ENCODE measurements at places on chromosomes 5 and 9.

- H3K36me3 ChIP-seq = no peaks in the 10 kb centered on the region
- DNase-seq = no peak
- no peak overlapping the region for H3K4me3 ChIP-seq
- no peaks in the 10 kb centered on the region for H3K27me3 ChIP-seq
- no peak overlapping the region for H3K27ac ChIP-seq
Measured at GRCh38 chr9:16322849-16323248, 547.6 kb downstream of the BNC2 start.

- H3K4me3 ChIP-seq = no peak overlapping the region
- DNase-seq = peak; percentile 9
- H3K36me3 ChIP-seq = no peaks in the 10 kb centered on the region
- peaks cover 9% of the 10 kb centered on the region for H3K4me1 ChIP-seq
- H3K27ac ChIP-seq = no peak overlapping the region
- H3K27me3 ChIP-seq = no peaks in the 10 kb centered on the region
Measured at GRCh38 chr5:98631311-98632054, 142.0 kb upstream of the RGMB start.

GRCh38 chr5:169521366-169521983 is 62.1 kb upstream of the SPDL1 start:
- DNase-seq = peak; percentile 23
- no peak overlapping the region for H3K4me3 ChIP-seq
- H3K4me1 ChIP-seq = no peaks in the 10 kb centered on the region
- no peak overlapping the region for H3K27ac ChIP-seq
- no peaks in the 10 kb centered on the region for H3K27me3 ChIP-seq
- no peaks in the 10 kb centered on the region for H3K36me3 ChIP-seq

DNA sequence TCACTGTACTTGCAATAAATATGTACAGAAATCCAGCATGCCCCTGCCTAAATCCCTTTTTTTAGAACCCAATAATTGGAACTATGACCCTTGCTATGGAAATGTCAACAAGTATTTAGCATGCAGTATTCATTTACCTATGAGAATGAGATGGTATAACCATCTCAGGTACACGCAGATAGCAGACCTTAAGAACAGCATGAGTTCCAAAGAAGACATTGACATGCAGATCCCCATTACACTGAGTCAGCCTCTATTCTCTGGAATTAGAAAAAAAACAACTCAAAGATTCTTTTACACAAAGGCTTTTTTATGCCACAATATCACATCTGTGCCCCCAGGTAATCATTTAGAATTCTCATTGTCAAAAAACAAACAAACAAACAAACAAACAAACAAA is 325.6 kb upstream of the TLE4 start:
- H3K27me3 ChIP-seq = no peaks in the 10 kb centered on the region
- no peaks in the 10 kb centered on the region for H3K36me3 ChIP-seq
- no peak overlapping the region for H3K27ac ChIP-seq
- H3K4me1 ChIP-seq = no peaks in the 10 kb centered on the region
- DNase-seq = no peak

DNA sequence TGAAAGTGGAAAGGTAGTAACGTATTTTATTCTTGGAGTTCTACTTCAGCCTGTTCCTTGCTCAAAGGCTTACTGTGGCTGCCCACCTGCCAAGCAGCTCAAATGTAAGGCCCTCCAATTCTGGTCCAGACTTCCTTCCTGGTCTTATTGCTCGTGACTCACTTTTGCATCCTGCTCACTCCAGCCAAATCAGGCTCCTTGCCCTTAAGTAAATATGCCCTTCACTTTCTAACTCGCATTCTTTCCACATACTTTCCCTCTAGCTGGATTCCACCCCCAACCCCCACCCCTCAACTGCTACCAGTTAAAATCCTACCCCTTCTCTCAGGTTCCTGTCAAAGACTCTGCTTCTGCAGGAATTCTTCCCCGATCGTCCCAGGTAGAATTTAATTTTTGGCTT is 96.6 kb downstream of the GALNT10 start:
- no peak overlapping the region for H3K4me3 ChIP-seq
- no peaks in the 10 kb centered on the region for H3K27me3 ChIP-seq
- peaks cover 20% of the 10 kb centered on the region for H3K4me1 ChIP-seq
- H3K36me3 ChIP-seq = no peaks in the 10 kb centered on the region

DNA sequence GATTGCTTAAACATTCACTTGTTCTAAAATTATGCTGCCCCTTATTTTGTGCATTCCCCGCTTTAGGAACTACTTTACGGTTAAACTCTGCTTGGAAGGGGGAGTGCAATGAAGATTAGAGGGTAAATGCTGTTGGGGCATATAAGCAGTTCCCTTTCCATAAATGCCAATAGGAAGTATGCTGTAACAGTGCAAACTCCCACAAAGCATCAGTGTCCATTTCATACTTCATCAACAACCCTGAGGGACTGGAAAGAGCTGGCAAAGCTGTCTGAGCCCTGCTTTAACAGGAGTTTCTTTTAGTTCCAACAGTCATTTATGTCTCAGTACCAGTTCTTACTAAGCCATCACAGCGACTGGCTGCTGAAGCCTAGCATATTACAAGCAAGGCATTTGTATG is 1.8 kb downstream of the ACTL7A start:
- no peaks in the 10 kb centered on the region for H3K27me3 ChIP-seq
- H3K4me1 ChIP-seq = no peaks in the 10 kb centered on the region
- H3K27ac ChIP-seq = no peak overlapping the region
- no peak overlapping the region for H3K4me3 ChIP-seq

GRCh38 chr9:125260561-125260960 is 1.1 kb upstream of the GAPVD1 start:
- no peak overlapping the region for H3K4me3 ChIP-seq
- H3K36me3 ChIP-seq = peaks cover 2% of the 10 kb centered on the region
- H3K4me1 ChIP-seq = peaks cover 3% of the 10 kb centered on the region
- peak; percentile 39 for DNase-seq

DNA sequence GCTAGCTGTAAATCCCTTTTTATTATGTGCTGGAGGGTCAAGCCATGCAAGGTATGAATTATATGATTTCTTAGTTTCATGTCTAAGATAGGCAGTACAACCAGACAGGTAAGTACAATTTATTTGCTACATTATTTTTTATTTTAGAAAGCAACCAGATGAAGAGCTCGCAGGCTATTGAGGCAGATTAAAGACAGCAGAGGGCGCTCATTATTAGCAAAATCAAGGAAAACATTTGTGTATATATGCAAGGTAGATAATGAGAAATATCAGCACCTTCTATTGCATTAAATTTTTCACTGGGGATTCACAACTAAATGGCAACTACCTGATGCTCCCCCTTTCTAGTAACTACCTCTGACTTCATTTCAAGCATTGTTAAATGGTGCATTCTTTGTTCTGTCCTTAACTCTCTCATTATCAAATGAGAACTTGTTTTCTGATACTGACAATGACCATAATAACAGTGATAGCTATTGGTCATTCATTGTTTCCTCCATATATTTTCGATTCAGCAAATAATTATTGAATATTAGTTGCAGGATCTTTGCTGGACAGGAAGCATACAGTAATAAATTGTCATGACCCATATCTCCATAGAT is 8.6 kb downstream of the SCGB3A2 start:
- H3K36me3 ChIP-seq = no peaks in the 10 kb centered on the region
- H3K4me3 ChIP-seq = no peak overlapping the region
- no peaks in the 10 kb centered on the region for H3K4me1 ChIP-seq

GRCh38 chr5:172410160-172410559 is 44.2 kb downstream of the SH3PXD2B start:
- H3K27ac ChIP-seq = no peak overlapping the region
- H3K27me3 ChIP-seq = no peaks in the 10 kb centered on the region
- no peaks in the 10 kb centered on the region for H3K36me3 ChIP-seq
- DNase-seq = peak; percentile 75
- no peak overlapping the region for H3K4me3 ChIP-seq

- H3K4me3 ChIP-seq = no peak overlapping the region
- no peaks in the 10 kb centered on the region for H3K27me3 ChIP-seq
- no peaks in the 10 kb centered on the region for H3K36me3 ChIP-seq
- H3K27ac ChIP-seq = no peak overlapping the region
Measured at GRCh38 chr5:159135896-159136531, 36.3 kb upstream of the EBF1 start.

DNA sequence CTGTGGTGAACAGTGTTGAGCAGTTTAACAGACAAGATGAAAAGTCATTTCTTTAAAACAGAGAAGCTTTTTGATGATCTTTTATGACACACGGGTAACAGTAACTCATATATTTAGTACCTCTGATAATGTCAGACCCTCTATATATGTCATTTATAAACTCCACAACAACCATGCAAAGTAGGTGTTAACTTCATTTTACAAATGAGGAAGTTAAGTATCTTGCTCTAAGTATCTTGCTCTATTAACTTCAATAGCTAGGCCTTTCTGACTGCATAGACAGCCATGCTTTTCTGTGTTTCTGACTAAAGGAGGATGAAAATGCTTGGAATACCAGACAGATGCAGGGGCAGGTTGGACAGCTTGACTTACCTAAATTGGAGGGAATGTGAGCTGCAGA is 1.8 kb downstream of the NUDT2 start:
- peaks cover 4% of the 10 kb centered on the region for H3K4me1 ChIP-seq
- H3K36me3 ChIP-seq = no peaks in the 10 kb centered on the region
- no peak for DNase-seq
- H3K27ac ChIP-seq = no peak overlapping the region

GRCh38 chr5:2335125-2335732 is 416.2 kb downstream of the IRX2 start:
- DNase-seq = no peak
- no peak overlapping the region for H3K27ac ChIP-seq
- no peaks in the 10 kb centered on the region for H3K27me3 ChIP-seq
- H3K36me3 ChIP-seq = no peaks in the 10 kb centered on the region
- H3K4me1 ChIP-seq = no peaks in the 10 kb centered on the region
- H3K4me3 ChIP-seq = no peak overlapping the region

DNA sequence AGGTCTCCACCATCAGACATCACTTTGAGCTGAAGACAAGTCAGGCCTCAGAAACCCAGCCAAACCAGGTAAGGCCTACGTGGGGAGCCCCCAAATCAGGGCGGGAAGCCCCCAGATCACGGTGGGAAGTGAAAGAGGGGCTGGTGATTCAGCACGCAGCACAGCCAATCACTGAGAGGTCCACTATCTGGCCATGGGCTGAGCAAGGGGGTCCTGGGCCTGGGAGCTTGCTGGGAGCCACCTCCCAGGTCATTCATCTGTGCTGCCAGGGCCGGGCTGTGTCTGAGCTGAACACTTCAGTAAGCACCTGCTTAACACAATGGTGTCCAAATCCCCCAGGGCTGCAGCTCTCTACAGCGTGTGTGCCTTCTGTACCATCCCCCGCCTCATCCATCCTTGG is 15.5 kb downstream of the MED10 start:
- no peaks in the 10 kb centered on the region for H3K36me3 ChIP-seq
- no peaks in the 10 kb centered on the region for H3K27me3 ChIP-seq
- no peak for DNase-seq
- no peak overlapping the region for H3K4me3 ChIP-seq

DNA sequence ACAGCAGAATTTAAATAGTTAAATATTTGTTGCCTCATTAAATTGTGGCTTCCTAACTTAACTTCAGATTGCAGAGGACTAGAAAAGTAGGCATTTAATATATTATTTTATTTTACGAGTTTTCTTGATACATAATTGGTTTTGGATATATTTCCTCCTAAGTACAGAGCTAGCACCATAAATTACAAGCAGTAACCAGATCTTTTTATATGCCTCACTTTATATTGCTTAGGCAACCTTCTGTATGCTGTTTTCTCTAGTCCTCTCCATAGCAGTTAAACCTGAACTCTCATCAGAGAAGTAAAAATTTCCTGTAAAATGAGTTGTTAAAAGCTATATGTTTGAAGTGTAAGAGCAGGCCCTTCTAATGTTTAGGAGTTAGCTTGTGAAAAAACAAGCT is 144.2 kb downstream of the ZCCHC7 start:
- no peak for DNase-seq
- no peaks in the 10 kb centered on the region for H3K36me3 ChIP-seq
- H3K4me3 ChIP-seq = no peak overlapping the region
- no peaks in the 10 kb centered on the region for H3K4me1 ChIP-seq

DNA sequence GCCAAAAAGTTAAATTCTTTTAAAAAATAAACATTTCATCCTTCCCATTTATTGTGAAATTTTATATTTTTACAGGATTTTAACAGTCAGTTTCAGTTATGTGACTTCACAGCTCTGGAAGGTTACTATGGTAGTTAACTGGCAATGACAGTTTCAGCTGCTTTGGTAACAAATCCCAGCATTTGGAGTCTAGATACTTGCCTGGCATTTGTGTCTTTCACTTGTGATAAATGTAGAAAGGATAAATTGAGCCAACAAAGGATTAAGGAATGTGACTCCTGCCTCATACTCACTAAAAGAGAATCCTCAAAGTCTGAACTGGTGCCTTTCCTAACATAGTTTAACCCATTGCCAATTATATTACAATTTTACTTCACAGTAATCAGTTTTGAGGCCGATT is 315.5 kb downstream of the FER start:
- no peaks in the 10 kb centered on the region for H3K4me1 ChIP-seq
- no peak overlapping the region for H3K4me3 ChIP-seq
- H3K36me3 ChIP-seq = no peaks in the 10 kb centered on the region
- no peaks in the 10 kb centered on the region for H3K27me3 ChIP-seq

DNA sequence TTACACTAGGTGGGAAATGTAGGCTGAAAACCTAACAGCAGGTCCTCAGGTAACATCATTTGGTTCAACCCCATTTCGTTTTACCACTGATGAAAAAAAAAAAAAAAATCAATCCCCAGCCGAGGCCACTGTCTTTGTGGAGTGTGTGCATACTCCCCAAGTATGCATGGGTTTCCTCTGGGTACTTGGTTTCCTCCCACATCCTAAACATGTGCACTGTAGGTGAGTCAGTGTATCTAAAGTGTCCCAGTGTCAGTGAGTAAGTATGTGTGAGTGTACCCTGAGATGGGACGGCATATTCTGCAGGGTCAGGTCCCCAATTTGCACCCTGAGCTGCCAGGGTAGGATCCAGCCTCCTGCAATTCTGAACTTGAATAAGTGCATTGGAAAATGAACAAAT is 966.5 kb upstream of the DMAC1 start:
- H3K4me1 ChIP-seq = no peaks in the 10 kb centered on the region
- peak; percentile 21 for DNase-seq
- no peak overlapping the region for H3K4me3 ChIP-seq
- H3K36me3 ChIP-seq = no peaks in the 10 kb centered on the region

- H3K4me3 ChIP-seq = no peak overlapping the region
- H3K27ac ChIP-seq = no peak overlapping the region
- no peaks in the 10 kb centered on the region for H3K4me1 ChIP-seq
- no peak for DNase-seq
Measured at GRCh38 chr9:127207734-127208410, 56.7 kb upstream of the GARNL3 start.

GRCh38 chr5:17330386-17330785 is 113.0 kb downstream of the BASP1 start:
- no peaks in the 10 kb centered on the region for H3K4me1 ChIP-seq
- no peak for DNase-seq
- H3K36me3 ChIP-seq = no peaks in the 10 kb centered on the region
- no peak overlapping the region for H3K4me3 ChIP-seq
- H3K27me3 ChIP-seq = no peaks in the 10 kb centered on the region
- H3K27ac ChIP-seq = no peak overlapping the region

- DNase-seq = peak; percentile 36
- no peak overlapping the region for H3K4me3 ChIP-seq
- no peaks in the 10 kb centered on the region for H3K27me3 ChIP-seq
- no peaks in the 10 kb centered on the region for H3K4me1 ChIP-seq
- H3K27ac ChIP-seq = no peak overlapping the region
- no peaks in the 10 kb centered on the region for H3K36me3 ChIP-seq
Measured at GRCh38 chr5:72478684-72479083, 28.5 kb downstream of the ZNF366 start.

Measured in fibroblast of lung (primary cell).